Heart right ventricle (tissue), 16 donors: ENCODE measurements at places on chromosomes 5 and 9. TPM values are rescaled to one million over a fixed set of nuclear protein-coding genes. Genes with fewer than 3 reads are reported as not detected.

The MUSK gene
- total RNA-seq: 1.0 TPM

DNA sequence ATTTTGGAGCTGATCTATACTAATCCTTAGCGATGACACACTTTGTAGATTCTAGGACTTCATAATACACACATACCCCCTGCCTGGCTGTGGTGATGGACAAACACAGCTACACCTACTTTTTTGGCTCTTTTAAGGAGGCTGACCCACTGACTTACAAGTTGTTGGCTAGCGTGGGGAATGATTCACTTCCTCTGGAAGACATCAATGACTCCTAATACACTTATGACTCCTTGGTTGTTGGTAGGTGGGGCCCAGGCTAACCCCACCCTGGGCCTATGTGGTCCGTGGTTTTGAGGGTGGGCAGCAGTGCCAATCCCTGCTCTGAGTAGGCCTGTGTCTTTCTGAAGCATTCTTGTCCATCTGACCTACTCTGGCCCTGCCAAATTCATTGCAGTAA is 144.4 kb downstream of the SLC12A2 start:
- H3K27ac ChIP-seq: no peak overlapping the region
- H3K36me3 ChIP-seq: no peaks in the 10 kb centered on the region
- H3K4me3 ChIP-seq: no peak overlapping the region
- DNase-seq: no peak

The FOXI1 gene
- not detected for total RNA-seq

- H3K4me3 ChIP-seq: no peak overlapping the region
- peaks cover 19% of the 10 kb centered on the region for H3K36me3 ChIP-seq
- H3K27me3 ChIP-seq: no peaks in the 10 kb centered on the region
- DNase-seq: no peak
- H3K4me1 ChIP-seq: peaks cover 10% of the 10 kb centered on the region
- H3K27ac ChIP-seq: no peak overlapping the region
These were observed 39.9 kb downstream of the WDR36 start for GRCh38 chr5:111132076-111132475.

The TICAM2 gene
- total RNA-seq: 1.8 TPM

The DMRT3 gene
- total RNA-seq: not detected

The CKS2 gene
- 9.2 TPM for total RNA-seq

GRCh38 chr5:58524571-58524970 is 33.3 kb downstream of the GAPT start:
- no peaks in the 10 kb centered on the region for H3K4me1 ChIP-seq
- H3K27me3 ChIP-seq: no peaks in the 10 kb centered on the region
- no peaks in the 10 kb centered on the region for H3K36me3 ChIP-seq
- no peak overlapping the region for H3K4me3 ChIP-seq
- no peak overlapping the region for H3K27ac ChIP-seq
- DNase-seq: no peak

GRCh38 chr5:153713943-153714342 is 223.5 kb downstream of the GRIA1 start:
- H3K36me3 ChIP-seq: no peaks in the 10 kb centered on the region
- no peak for DNase-seq
- no peak overlapping the region for H3K4me3 ChIP-seq
- no peaks in the 10 kb centered on the region for H3K27me3 ChIP-seq
- no peaks in the 10 kb centered on the region for H3K4me1 ChIP-seq

The POU4F3 gene
- not detected for total RNA-seq

- H3K4me3 ChIP-seq: no peak overlapping the region
- H3K4me1 ChIP-seq: no peaks in the 10 kb centered on the region
- no peaks in the 10 kb centered on the region for H3K27me3 ChIP-seq
- no peak for DNase-seq
- no peaks in the 10 kb centered on the region for H3K36me3 ChIP-seq
These were observed 15.3 kb downstream of the ALDH1A1 start for GRCh38 chr9:72937545-72937944.

The IL5 gene
- not detected for total RNA-seq

GRCh38 chr9:116447934-116448333 is 239.2 kb upstream of the TRIM32 start:
- no peak overlapping the region for H3K27ac ChIP-seq
- peaks cover 9% of the 10 kb centered on the region for H3K4me1 ChIP-seq
- no peak for DNase-seq
- H3K4me3 ChIP-seq: no peak overlapping the region
- no peaks in the 10 kb centered on the region for H3K27me3 ChIP-seq
- no peaks in the 10 kb centered on the region for H3K36me3 ChIP-seq

- no peak overlapping the region for H3K4me3 ChIP-seq
- no peaks in the 10 kb centered on the region for H3K27me3 ChIP-seq
- H3K36me3 ChIP-seq: no peaks in the 10 kb centered on the region
- H3K27ac ChIP-seq: no peak overlapping the region
These were observed 12.5 kb downstream of the TRPM3 start for GRCh38 chr9:71108937-71109336.

The LCN15 gene
- total RNA-seq: 1.3 TPM

The AMBP gene
- not detected for total RNA-seq

The CEP72 gene
- total RNA-seq: 1.7 TPM

DNA sequence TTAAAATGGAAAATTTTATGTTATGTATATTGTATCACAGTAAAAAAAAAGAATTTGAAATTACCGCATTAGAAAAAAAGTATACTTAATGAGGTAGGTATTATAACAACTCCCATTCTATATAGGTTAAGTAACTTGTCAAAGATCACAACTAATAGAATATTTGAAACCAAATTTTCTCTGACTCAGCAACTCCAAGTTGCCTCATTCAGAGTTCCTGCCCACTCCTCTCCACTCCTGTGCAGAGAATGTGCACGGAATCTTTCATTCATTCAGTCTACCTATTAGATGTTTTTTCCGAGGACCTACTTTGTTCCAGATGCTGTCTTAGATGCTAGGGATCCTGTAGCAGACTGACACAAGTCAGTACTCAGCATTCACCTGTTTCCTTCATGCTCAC is 15.4 kb downstream of the SH3TC2 start:
- no peaks in the 10 kb centered on the region for H3K36me3 ChIP-seq
- no peak for DNase-seq
- no peak overlapping the region for H3K4me3 ChIP-seq
- H3K4me1 ChIP-seq: no peaks in the 10 kb centered on the region
- H3K27me3 ChIP-seq: no peaks in the 10 kb centered on the region

DNA sequence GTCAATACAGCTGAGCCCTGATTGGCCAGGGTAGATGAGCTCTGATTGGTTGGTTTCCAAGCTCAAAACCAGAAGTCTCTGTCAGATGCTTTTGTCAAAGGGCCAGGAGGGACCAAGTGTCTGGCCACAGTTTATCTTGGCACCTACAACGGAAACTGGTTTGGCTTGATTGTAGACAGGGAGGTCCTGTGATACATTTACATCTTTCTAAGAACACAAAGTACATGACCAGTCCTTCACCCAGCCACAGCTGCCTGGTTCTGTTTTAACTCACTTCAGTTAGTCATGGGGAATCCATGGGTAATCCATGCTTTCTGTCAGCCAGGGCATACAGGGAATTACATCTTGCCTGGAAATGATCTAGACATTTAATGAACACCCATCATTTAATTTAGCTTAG is 171.2 kb downstream of the SLC12A2 start:
- no peak overlapping the region for H3K27ac ChIP-seq
- H3K4me3 ChIP-seq: no peak overlapping the region
- H3K4me1 ChIP-seq: no peaks in the 10 kb centered on the region
- DNase-seq: no peak
- peaks cover 14% of the 10 kb centered on the region for H3K36me3 ChIP-seq
- no peaks in the 10 kb centered on the region for H3K27me3 ChIP-seq

The FRMD3 gene
- 124 TPM for total RNA-seq

The RBM27 gene
- total RNA-seq: 17.9 TPM

- no peak overlapping the region for H3K27ac ChIP-seq
- H3K27me3 ChIP-seq: no peaks in the 10 kb centered on the region
- no peaks in the 10 kb centered on the region for H3K4me1 ChIP-seq
- peaks cover 62% of the 10 kb centered on the region for H3K36me3 ChIP-seq
- H3K4me3 ChIP-seq: no peak overlapping the region
- peak; percentile 71 for DNase-seq
These were observed 19.6 kb upstream of the LIX1 start for GRCh38 chr5:97162045-97162444.

GRCh38 chr5:40497573-40497972 is 182.1 kb upstream of the PTGER4 start:
- H3K27me3 ChIP-seq: no peaks in the 10 kb centered on the region
- no peaks in the 10 kb centered on the region for H3K36me3 ChIP-seq
- H3K27ac ChIP-seq: no peak overlapping the region
- no peak for DNase-seq
- H3K4me1 ChIP-seq: no peaks in the 10 kb centered on the region
- H3K4me3 ChIP-seq: no peak overlapping the region

- no peaks in the 10 kb centered on the region for H3K36me3 ChIP-seq
- no peaks in the 10 kb centered on the region for H3K27me3 ChIP-seq
- DNase-seq: no peak
These were observed 24.2 kb downstream of the ENHO start for GRCh38 chr9:34498553-34498952.

- no peaks in the 10 kb centered on the region for H3K4me1 ChIP-seq
- no peaks in the 10 kb centered on the region for H3K36me3 ChIP-seq
- no peak overlapping the region for H3K27ac ChIP-seq
- DNase-seq: no peak
- no peaks in the 10 kb centered on the region for H3K27me3 ChIP-seq
- H3K4me3 ChIP-seq: no peak overlapping the region
These were observed 1392.3 kb upstream of the CDH9 start for GRCh38 chr5:28430565-28431178.

The OTULINL gene
- 2.2 TPM for total RNA-seq

The NME5 gene
- 4.0 TPM for total RNA-seq

DNA sequence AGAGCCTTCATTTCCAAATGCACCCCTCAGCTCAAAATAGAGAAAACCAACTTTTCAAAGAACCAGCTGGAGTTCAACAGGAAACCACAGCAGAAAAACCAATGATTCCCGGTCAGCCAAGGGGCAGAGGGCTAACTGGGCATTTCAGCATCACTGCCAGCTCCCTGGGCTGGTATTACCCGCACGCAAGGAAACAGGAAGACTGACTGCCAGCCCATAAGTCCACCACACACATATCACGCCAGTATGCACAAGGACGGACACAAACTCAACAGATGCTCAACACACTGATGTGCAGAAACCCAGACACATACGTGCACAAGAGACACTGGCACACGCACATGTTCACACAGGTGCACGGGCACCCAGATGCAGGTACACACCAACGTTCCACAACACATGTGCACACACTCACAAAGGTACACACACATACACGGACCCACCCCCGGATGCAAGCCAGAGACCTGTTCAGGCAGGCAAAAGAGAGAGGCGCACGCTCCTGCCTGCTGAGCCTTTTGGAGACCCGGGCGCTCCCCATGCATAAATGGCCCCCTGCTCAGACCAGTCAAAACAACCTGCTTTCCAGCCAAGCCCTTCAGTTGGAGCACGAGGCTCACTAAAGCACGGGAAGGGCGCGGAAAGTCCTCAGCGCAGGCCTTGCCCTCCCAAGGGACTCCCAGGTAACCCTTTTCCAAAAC is 2.1 kb downstream of the ADAMTS2 start:
- no peak for DNase-seq
- H3K4me1 ChIP-seq: peaks cover 8% of the 10 kb centered on the region
- no peaks in the 10 kb centered on the region for H3K36me3 ChIP-seq
- peak overlapping the region; percentile 6 for H3K27ac ChIP-seq

DNA sequence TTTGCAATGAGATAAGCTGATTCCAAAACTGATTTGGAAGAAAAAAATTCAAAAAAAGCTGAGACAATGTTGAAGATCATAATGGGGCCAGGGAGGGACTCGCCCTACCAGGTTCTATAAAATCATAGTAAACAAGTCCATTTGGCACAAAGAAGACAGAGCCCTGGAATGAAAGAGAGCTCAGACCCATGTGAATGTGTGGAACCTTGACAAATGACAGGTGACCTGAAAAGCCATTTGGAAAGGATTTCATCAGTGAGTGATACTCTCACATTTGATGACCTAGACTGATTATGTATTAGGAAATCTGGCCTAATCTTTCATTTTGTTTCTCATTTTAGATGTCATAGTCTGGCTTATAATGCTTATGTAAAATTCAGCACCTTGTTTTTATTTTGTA is 26.8 kb downstream of the SPTAN1 start:
- no peaks in the 10 kb centered on the region for H3K27me3 ChIP-seq
- H3K4me1 ChIP-seq: no peaks in the 10 kb centered on the region
- peaks cover 29% of the 10 kb centered on the region for H3K36me3 ChIP-seq
- no peak overlapping the region for H3K27ac ChIP-seq

The TLE1 gene
- total RNA-seq: 7.9 TPM

- H3K36me3 ChIP-seq: no peaks in the 10 kb centered on the region
- H3K27ac ChIP-seq: no peak overlapping the region
- no peak overlapping the region for H3K4me3 ChIP-seq
- no peak for DNase-seq
These were observed 60.3 kb upstream of the EPB41L4B start for GRCh38 chr9:109381011-109381729.

DNA sequence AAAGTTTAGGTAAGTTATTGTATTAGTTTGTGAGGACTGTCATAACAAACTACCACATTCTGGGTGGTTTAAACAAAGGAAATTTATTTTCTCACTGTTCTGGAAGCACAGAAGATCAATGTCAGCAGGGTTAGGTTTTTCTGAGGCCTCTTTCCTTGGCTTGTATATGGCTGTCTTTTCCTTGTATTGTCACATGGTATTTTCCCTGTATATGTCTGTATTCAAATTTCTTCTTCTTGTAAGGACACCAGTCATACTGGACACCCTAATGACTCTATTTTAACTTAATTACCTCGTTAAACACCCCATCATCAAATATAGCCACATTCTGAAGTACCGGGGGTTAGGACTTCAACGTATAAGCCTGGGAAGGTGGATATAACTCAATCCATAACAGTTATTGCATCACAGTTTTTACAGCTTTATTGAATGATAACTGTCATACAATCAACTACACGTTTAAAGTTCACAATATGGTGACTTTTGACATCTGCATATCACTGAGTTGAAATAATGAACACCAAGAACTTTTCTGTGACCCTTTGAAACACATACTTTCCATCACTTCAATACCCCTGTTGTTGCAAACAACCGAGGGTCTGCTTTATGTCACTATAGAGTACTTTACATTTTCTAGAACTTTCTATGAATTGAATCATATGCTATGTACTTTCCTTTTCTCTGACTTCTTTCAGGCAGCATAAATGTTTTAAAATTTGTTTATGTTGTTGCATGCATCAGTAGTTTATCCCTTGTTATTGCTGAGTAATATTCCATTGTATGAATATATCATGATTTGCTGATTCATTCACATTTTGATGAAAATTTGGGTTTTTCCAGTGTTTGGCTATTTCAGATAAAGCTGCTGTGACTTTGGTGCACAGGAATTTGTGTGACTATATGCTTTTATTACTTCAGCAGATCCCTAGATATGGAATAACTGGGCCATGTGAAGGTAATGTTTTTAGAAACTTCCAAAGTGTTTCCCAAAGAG is 48.5 kb downstream of the MTRR start:
- H3K36me3 ChIP-seq: no peaks in the 10 kb centered on the region
- no peaks in the 10 kb centered on the region for H3K27me3 ChIP-seq
- H3K27ac ChIP-seq: no peak overlapping the region
- no peak for DNase-seq
- no peaks in the 10 kb centered on the region for H3K4me1 ChIP-seq

The ANKRD18B gene
- total RNA-seq: 0.13 TPM
